ENCODE measurements at places on chromosomes 6 and 20.

GRCh38 chr6:69647726-69648125 lies 149.1 kb downstream of the LMBRD1 start:
- no peak for DNase-seq

- DNase-seq: no peak
These were observed 579.6 kb upstream of the MAP3K7 start for GRCh38 chr6:91166271-91167046.

- DNase-seq: no peak
These were observed 148.5 kb upstream of the BEND6 start for GRCh38 chr6:56806368-56806767.

- DNase-seq: peak; percentile 5
These were observed 55.7 kb upstream of the FERMT1 start for GRCh38 chr20:6178537-6178936.

DNA sequence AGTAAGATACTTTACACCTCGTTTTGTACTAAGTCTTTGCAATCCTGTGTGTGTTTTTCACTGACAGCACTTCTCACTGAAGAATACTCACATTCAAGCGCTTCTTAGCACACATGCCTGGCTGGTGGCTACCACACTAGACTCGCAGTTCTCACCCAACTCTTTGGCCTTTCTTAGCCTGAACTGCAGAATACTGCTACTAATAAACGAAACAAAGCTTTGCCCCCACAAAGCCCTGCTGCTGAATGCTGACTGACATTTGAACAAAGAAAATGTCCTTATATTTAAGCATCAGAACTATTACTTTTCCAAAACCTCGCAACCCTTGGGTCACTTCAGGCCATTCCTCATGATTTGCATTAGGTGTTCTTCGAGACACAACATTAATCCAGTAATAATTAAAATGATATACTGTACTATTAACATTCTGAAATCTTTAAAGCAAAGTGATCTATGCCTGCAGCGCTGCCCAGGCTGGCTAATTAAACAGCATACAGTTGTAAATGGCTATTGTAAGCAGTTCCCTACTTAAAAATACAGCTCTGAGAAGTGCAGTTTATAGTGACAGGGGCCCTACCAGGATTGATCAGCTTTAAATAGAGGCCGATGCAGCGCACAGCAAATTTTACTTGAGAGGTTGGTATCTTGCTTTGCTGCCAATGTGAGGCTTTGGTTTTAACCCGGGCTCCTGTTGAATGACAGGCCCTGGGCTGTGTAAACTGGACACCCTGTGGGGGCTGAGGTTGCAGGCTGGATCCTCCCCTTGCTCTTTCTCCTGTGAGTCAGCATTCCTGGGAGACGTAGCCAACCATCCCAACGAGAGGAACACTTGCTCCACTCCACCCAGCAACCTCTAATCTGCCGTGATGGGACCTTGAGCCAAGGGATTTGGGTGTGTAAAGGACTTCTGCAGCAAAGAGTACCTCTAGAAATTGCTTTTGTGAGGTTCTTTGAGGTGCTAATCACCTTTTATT lies 899.0 kb downstream of the TFAP2A start:
- no peak for DNase-seq

GRCh38 chr20:21224217-21224616 lies 78.9 kb upstream of the XRN2 start:
- DNase-seq: no peak

DNA sequence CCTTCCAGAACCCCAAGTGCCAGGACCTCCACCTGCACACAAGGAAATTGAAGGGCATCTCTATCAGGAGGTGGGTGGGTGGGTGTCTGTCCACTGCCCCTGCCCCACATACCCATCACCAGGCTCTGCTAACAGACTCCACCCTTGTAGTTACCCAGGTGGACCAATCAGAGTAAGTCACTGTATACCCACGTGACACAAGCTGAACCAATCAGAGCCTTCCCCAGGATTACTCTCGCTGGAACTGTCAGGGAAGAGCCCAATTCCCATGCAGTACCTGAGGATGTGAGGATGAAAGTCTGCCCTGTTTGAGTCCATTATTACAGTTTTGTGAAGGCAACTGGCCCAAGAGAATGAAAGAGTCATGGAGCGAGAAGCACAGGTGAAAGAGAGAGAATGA lies 4.2 kb downstream of the OCSTAMP start:
- no peak for DNase-seq

DNA sequence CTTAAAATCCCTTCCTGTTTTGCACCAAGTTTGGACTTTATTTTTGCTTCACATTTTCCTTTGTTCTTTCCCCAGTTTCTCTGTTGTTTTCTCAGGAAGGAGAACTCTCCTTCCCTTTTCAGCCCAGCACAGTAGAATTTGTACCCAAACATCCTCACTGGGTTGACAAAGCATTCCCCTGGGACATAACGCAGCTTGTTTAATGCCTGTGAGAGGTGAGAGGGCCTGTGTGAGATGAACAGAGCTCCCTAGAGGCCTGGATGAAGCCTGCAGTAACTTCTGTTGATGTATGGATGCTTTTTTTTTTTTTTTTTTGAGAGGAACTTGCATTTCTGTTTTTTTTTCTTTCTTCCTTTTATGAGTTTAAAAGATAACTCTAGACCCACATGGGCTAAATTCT lies 104.9 kb upstream of the SLC22A23 start:
- no peak for DNase-seq

DNA sequence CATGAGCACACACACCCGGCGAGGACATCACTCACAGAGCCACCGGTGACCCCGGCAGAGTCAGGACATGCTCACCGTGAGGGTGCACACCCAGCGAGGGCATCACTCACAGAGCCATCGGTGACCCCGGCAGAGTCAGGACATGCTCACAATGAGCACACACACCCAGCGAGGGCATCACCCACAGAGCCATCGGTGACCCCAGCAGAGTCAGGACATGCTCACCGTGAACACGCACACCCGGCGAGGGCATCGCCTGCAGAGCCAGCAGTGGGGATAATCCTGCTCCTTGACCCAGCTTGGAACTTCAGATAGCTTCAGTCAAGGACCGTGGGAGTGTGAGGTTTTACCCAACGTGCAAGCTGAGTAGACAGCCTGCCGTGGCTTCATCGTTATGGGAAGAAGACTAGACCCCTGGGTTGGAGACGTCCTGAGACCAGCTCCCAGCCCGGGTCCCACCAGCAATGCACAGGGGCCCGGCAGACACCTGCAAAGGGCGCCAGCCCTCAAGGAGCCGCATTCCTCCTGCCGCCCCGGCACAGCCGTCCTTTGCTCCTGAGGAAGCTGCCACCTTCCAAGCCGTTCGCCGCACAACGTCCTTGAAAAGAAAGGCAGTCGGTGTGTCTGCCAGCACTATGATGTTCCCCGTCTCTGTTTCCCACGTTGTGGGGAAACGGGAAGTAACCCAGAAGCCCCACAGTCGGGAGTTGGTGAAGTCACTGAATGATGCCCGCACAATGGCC lies 192.3 kb downstream of the DLL1 start:
- no peak for DNase-seq

DNA sequence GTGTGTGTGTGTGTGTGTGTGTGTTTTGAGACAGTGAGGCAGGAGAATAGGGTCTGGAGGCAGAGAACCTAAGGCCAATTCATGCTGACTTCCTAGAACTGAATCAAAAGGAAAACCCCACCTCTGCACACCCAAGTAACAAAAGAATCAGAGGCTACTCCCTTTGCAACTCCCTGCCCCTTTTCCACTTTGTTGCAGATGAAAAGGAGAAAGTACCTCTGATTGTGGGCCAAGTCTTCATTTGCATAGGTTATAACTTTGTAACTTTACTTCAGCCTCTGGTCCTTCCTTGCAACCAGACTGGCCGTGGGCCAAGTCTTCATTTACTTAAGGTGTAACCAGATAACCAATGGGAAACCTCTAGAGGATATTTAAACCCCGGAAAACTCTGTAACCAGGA lies 168.8 kb downstream of the EYA2 start:
- no peak for DNase-seq

DNA sequence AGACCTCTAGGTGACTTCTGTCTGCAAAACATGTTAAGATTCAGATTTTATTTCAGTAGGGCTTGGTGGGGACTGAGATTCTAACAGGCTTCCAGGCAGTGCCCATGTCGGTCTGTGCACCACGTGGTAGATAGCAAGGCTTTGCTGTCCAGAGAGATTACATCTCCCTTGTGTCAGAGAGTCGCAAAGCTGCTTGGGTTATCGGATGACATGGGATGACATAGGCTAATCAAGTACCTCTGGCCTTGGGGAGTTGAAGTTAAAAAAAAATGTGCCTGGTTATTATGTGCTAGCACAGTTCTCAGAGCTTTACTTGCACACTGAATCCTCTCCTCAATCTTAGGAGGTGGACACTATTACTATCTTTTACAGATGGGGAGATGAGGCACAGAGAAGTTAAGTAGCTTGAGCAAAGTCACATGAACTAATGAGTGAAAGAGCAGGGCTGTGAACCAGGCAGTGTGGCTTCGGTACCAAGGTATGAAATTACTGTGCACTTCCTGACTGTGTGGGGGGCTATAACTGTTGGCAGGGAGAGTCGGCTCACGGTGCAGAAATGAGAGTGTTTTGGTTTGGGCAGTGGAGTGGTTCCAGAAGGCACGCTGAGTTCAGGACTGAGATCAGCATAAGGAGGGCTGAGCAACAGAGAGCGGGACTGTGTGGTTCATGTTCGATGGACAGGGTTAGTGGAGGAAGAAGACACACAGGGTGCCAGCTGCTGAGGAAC lies 41.1 kb downstream of the FARS2 start:
- peak; percentile 64 for DNase-seq

- DNase-seq: no peak
These were observed 275.6 kb downstream of the TENT5A start for GRCh38 chr6:81476881-81477280.

- DNase-seq: no peak
These were observed 262.4 kb downstream of the PHF3 start for GRCh38 chr6:63897952-63898351.

GRCh38 chr6:130966344-130966980 lies 96.6 kb downstream of the EPB41L2 start:
- DNase-seq: no peak

DNA sequence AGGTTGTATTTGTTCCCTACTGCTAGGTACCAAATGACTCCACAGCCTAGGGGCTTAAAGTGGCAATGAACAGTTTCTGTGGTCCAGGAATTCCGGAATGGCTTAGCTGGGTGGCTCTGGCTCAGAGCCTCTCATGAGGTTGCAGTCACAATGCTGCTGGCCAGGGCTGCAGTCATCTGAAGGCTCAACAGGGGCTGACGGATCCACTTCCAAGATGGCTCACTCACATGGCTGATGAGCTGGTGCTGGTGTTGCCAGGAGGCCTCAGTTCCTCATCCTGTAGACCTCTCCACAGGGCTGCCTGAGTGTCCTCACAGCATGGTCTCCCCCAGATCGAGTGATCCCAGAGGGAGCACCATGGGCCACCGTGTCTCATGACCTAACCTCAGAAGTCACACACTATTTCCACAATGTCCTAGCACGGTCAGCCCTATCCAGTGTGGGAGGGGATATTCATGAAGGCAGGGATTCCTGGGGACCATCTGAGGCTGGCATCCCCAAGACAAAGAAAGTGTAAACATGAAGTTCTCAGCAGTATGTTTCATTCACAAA lies 19.0 kb upstream of the BPI start:
- DNase-seq: no peak

- peak; percentile 45 for DNase-seq
These were observed 136.0 kb upstream of the TOP1 start for GRCh38 chr20:40892642-40893041.

DNA sequence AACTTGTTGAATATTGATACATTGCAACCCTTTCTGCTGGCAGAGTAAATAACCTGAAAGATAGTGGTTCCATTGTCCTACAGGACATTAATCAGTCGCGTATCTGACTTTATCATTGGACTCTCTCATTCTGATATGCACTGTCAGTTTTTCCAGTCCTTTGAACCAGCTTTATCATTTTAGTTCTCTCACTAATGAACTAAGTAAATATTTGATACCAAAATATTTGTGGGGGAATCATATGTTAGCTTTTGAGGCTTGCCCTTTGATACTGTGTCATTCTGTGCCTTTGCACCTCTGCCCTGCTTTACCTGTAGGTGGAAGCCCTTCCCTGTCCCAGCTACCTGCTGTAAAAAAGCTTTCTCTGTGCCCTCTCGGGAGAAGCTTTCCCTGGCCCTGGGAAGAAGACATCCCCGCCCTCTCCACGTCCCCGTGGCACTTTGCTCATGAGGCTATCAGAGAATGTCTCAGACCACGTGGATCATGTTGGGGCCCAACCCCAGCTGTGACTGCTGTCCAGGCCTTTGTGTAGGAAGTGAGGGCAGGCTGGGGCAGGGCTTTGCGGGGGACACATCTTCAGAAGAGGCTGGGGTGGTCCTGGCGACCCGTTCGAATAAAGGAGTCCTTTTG lies 117.8 kb upstream of the NXT1 start:
- DNase-seq: no peak

GRCh38 chr20:36676701-36677421 lies 30.9 kb upstream of the SLA2 start:
- DNase-seq: no peak

DNA sequence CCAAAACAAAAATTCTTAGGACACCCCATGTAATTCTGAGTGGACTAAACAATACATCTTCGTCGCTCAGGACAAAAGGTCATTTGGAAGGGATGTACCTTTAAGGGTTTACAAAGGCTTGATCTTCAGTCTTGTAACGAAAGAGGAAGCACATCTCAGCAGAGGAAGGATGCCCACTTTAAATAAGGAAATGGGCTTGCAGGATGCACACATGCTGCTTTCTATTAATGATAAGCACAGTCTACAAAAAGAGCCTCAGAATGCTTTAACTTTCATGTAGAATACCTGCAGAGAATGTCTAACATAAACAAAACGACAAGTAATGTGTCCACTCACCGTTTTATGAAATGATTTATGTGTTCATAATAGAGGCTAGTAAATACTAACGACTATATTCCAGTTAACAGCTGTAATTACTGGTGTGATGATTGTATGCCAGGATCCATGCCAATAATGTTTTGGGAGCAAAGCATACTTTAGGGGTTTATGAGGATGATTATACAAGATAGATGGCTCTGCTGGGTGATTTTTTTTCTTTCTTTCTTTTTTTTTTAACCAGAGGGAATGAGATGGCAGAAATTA lies 216.9 kb downstream of the GMDS start:
- DNase-seq: no peak

- DNase-seq: no peak
These were observed 189.0 kb upstream of the UST start for GRCh38 chr6:148557796-148558321.

DNA sequence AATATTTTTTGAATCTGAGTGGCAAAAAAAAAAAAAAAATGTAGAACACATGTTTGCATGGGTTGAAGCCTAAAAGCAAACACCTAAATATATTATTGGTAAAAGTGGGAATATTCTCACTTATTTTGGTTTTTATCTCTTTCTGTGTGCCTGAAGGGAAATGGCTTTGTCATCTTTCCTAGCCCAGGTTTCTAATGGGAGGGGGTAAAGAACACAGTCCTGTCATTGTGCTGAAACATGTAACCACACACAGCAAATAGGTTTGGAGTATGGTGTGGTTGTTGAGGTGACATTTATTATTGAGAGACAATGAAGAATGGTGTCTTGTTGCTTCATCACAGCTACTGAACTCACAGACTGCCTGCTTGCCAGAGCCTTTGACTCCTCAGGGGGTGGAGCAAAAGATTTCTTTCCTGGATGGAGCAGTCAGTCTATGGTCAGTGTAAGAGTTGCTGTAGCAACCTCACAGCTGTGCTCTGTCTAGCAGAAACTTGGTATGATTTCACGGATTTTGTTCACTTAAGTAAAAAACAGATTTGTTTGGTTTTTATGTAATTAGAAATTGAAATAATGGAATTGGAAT lies 70.2 kb downstream of the CEP57L1 start:
- DNase-seq: no peak

GRCh38 chr20:5127204-5127858 lies 523 bp downstream of the CDS2 start:
- DNase-seq: peak; percentile 52
